Cardiac muscle cell (in vitro differentiated cells and primary cell): ENCODE measurements at places on chromosomes 2 and 18. TPM values are rescaled to one million over a fixed set of nuclear protein-coding genes. Genes with fewer than 3 reads are reported as not detected.

- no peaks in the 10 kb centered on the region for H3K36me3 ChIP-seq
- peaks cover 7% of the 10 kb centered on the region for H3K4me1 ChIP-seq
- peak overlapping the region; percentile 98 for H3K27ac ChIP-seq
- DNase-seq: peak; percentile 81
- H3K4me3 ChIP-seq: peak overlapping the region; percentile 88
Measured at GRCh38 chr2:173963323-173963816, 1.8 kb downstream of the SP3 start.

DNA sequence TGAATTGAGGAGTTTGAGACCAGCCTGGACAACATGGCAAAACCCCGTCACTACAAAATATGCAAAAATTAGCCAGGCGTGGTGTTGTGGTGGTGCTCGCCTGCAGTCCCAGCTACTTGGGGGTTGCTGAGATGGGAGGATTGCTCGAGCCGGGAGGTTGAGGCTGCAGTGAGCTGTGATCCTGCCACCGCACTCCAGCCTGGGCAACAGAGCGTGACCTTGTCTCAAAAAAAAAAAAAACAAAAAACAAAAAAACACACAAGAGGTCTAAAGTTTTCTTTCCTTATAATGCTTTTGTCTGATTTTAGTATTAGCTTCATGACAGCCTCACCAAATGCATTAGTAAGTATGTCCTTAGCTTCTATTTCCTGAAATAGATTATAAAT, 43.1 kb downstream of the VPS54 start:
- H3K27me3 ChIP-seq: no peaks in the 10 kb centered on the region
- no peak for DNase-seq
- no peak overlapping the region for H3K27ac ChIP-seq
- H3K4me3 ChIP-seq: no peak overlapping the region
- H3K36me3 ChIP-seq: peaks cover 30% of the 10 kb centered on the region

The CRYBA2 gene
- not detected in 2 replicates for total RNA-seq

The AGXT gene
- total RNA-seq: 0.06 and 0.67 TPM in 2 replicates

The TEX44 gene
- not detected in 2 replicates for total RNA-seq
